ENCODE measurements at places on chromosomes 6 and 20.

GRCh38 chr6:64520050-64520449, 884.4 kb downstream of the PHF3 start:
- no peak for DNase-seq

DNA sequence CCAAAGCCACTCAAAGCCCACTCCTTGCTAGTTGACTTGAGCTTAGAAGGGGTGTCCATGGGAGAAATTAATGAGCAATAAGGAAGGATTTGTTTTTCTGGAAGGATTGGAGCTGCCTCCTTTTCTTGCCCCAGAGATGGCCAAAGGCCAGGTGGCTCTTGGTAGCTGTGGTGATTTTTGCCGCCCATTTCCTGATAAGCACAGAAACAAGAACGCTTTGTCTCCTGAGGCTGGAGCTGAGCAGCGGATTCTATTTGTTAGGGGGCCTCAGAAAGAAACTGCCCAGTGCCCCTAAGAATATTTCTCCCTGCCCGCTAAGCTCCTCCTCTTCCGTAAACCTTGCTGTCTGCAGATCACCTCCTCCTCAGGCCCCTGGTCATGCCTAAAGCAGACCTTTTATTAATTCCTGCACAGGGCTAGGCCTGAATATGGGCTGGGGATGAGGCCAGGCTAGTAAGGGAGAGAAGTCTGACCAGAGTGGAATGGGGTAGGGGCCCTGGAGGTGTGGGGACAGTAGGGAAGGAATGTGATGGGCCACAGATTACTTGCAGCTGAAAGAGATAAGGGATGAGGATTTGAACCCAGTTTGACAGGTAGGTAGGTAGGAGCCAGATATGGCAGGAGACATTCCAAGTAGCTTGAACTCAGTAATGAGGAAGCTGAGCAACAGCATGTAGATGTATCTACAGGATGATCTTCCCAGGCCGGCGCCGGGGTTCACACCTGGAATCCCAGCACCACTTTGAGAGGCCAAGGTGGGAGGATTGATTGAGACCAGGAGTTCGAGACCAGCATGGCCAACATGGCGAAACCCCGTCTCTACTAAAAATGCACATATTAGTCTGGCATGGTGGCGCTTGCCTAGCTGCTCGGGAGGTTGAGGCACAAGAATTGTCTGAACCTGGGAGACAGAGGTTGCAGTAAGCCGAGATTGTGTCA, 71.2 kb upstream of the NAA20 start:
- DNase-seq, result no peak

DNA sequence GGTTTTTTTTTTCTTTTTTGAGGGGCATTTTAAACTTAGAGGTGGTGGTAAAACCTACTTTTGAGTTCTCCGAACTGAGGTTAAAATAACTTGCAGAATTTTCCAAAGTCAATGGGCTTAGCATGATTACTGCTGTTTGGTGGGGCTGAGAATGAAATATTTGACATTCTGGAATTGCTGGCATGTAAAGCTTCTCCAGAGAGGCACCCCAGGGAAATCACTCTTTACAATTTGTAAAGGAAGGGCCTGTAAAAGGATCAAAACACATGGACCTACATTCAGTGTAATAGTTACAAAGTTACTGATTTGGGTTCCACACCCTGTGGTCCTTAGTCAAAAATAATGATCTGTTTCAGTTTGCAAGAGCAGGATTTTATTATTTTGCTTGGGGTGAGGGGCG, 5.5 kb downstream of the FAM217B start:
- no peak for DNase-seq

DNA sequence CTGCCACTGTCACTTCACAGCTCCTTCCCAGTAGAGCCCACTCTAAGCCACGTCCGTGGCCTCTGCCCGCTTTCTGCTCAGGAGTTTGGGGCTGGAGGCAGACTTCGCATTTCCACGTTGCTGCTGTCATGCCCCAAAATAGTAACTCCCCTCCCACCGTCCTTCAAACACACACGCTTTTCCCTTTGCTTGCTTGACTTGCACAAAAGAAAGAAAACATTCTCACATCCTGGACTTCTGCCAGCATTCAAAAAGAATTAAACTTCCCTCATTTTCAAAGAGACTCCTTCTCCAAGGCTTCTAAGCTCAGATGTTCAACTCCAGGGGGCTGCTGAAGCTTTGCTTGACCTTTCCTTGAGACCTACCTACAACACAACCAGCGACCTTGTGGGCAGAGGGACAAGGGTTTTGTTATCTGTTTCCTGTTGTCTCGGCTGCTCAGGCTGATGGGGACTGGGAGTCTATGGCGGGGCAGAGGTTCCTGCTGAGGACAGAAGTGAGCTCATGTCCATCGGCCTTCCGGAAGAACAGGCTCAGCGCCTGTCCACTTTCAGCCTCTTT, 263.8 kb upstream of the FOXQ1 start:
- no peak for DNase-seq

DNA sequence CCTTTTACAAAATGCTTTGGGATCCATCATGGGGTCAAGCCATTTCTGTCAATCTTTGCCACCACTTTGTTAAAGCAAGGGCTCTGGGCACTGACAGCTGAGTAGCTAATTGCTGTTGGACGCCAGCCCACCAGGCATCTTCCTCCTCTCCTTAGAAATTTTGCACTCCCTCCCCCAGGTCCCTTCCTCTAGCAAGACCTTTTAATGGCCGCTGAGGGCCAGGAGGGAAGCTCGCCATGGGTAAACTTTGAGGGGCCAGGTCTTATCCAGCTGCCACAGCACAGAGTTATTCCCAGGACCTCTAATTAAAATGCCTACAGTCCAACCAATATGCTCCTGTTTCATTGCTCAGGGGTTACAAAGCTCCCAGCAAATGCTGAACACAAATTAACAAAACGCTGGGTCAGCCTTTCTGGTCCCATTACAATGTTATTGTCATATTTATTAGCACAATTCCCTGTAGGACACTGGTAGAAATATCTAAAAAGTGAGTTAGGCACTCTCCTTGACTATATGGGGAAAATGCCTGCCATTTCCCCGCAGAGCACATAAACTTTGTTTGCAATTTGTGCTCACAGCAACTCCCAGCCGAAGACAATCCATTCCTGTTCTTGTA, 16.8 kb downstream of the SCML4 start:
- DNase-seq, result no peak

GRCh38 chr20:33686984-33687366, 790 bp upstream of the E2F1 start:
- no peak for DNase-seq
